ENCODE measurements at places on chromosomes 13 and 19.

- no peak for DNase-seq
Measured at GRCh38 chr13:22200440-22200839, 529.6 kb downstream of the FGF9 start.

- peak; percentile 12 for DNase-seq
Measured at GRCh38 chr13:32585550-32586079, 637 bp upstream of the PDS5B start.

DNA sequence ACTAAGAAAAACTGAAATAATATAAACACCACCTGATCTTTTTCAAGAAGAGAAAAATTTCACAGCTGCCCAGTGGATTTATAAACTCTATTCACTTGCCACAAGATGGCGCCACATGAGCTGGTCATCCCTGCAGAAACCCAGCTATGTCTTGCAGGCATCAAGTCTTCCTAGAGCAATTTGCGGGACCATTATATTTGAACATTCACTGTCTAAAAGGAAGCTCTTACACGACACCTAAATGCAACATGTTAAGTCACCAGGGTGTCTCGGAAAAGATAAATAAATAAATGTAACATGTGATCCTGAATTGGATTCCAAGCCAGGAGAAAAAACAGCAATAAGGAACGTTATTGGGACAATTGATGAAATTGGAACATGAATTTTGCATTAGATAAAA is 20.3 kb upstream of the AKT2 start:
- peak; percentile 84 for DNase-seq

DNA sequence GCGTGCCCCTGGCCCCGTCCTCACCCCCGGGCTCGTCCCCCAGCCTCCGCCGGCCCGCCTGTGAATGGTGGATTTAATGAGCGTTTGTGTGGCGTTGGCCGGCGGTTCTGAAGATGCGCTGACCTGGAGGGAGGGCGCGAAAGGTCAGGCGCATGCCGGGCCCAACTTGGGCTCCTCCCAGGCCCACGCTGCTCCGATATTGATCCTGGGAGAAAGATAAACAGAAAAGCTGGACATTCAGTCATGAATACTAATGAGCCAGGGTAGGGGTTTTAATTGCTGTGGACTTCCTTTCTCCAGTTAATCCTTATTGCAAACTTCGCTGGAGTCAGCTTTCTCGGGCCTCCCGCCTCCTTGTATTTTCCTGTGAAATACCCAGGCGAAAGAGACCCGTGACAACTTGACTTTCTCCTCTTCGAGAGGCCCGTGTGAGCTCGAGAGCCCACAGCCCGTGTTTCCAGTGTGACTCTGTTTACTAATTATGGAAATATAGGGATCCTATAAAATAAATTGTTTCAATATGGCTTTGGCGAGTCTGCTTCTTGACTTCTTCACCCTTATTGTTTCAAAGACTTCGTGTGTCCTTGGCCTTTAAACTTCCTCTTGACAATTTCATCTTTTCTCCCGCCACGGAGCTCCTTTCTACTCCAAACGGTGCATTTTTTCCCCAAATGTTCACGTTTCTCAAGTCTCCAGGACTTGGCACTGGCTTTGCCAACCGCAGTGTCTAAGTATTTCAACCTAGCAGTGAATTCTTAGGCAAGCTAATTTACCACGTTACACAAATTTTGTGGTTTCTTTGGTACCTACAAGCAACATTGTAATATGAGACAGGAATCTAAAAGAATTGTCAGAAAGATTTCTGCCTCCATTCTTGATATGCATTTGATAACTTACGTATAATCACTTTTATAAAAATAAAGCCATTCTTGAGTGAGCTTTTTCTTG is 10.5 kb downstream of the ZIC2 start:
- no peak for DNase-seq
